Nephron progenitor cell (in vitro differentiated cells): ENCODE measurements at places on chromosomes 6 and 20.

GRCh38 chr6:144133225-144133821 is 17.0 kb upstream of the STX11 start:
- no peak for DNase-seq

DNA sequence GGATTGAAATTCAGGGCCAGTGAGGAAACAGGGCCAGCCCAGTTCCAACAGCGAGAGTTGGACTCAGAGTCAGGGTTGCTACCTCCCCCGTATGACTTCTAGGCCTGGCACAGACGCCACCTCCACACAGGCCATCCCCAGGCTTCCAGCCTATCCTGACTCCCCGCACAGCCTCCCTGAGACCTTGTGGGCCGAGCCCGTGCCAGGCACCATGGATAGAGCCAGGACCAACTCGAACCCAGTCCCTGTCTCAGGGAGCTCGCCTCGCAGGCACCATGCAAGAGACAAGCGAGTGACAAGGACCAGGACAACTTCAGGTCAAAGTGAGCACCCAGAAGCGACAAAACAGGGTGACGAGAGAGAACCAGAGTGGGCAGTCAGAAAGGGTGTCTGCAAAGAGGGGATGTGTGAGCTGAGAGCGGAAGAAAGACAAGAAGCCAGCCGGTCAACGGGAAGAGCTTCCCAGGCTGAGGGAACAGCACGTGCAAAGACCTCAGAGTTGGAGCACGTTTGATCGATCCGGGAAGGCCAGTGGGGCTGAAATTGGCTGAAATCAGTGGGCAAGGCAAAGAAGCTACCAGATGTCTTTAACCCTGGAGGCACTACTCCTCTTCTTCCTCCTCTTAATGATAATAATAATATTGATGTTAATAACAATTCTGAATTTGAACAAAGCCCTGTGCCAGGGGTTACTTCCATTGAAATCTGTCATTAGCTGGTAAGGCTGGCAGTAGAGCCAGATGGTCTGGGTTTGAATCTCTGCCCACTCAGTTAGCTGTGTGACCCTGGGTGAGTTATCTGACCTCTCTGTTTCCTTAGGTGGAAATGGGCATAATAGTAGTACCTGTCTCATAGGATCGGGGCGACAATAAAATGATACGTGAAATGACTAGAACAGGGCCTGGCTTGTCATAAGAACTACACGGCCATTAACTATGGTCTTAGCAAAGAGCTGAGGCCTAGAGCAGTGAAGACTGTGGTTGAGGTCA is 45.0 kb downstream of the KIAA1755 start:
- no peak for DNase-seq

GRCh38 chr6:31752739-31753319 is 9.6 kb upstream of the SAPCD1 start:
- no peak for DNase-seq

- no peak for DNase-seq
These were observed 117.2 kb upstream of the THBS2 start for GRCh38 chr6:169370666-169371343.

DNA sequence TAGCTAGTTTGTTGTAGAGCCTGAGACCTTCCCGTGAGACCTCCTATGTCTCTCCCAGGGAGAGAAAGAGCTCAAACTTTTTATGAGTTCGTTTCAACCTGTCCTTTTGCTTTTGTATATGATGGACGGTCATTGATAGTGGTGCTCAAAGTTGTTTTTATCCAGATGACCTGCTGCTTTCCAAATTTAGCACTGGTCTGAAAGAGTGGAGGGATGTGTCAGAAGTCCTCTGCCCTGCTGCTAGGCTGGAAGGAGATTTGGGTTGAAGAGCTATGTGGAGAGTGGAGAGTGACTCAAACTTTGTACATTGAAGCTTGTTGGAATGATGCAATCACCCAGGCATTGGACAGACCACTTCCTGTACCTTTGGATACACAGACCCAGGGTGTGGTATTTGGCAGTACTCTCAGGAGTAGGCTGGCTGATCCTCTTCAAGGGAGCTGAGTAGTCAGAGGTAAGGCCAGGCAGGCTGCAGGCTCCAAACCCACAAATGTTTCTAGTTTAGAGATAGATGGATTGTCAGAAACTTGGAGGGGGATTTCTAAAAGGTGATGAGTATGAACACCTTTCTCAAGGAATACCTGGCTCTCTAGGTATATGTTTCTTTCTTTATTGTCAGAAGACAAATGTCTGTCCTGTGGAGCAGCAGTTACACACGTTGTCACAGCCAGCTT is 49.4 kb upstream of the RREB1 start:
- no peak for DNase-seq

- DNase-seq, result no peak
These were observed 29.1 kb upstream of the OR2J2 start for GRCh38 chr6:29141606-29142005.

DNA sequence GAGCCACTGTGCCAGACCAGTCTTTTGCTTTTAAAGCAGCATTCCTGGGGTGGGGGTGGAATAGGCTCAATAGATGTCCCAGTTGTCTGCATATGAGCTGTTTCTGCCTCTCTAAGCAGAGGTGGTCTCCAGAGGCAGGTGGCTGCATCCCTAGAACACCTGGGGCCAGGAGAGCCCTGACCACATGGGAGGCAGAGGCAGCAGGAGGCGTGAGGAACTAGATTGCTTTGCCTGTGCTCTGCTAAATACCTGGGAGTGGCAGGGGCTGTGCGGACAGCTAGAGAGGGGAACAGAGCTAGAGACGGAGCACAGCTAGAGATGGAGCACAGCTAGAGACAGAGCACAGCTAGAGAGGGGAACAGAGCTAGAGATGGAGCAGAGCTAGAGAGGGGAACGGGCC is 29.1 kb upstream of the CLDN20 start:
- no peak for DNase-seq

- no peak for DNase-seq
These were observed 62.2 kb downstream of the ARFGEF2 start for GRCh38 chr20:48983423-48984400.
